ENCODE measurements at places on chromosomes 2 and 18. TPM values are rescaled to one million over a fixed set of nuclear protein-coding genes. Genes with fewer than 3 reads are reported as not detected.

The PTPRM gene
- total RNA-seq: 64.2 TPM

The PNPT1 gene
- 27.0 TPM for total RNA-seq

The ARHGEF33 gene
- total RNA-seq: 0.25 TPM

The SERPINB3 gene
- not detected for total RNA-seq

The AKAIN1 gene
- not detected for total RNA-seq

The MC2R gene
- total RNA-seq: not detected

Measured in fibroblast of the aortic adventitia (primary cell).